Caudate nucleus (tissue), 63 donors: ENCODE measurements at places on chromosomes 3 and 15.

GRCh38 chr15:80750575-80750974 lies 28.6 kb upstream of the CEMIP start:
- no peak for DNase-seq

DNA sequence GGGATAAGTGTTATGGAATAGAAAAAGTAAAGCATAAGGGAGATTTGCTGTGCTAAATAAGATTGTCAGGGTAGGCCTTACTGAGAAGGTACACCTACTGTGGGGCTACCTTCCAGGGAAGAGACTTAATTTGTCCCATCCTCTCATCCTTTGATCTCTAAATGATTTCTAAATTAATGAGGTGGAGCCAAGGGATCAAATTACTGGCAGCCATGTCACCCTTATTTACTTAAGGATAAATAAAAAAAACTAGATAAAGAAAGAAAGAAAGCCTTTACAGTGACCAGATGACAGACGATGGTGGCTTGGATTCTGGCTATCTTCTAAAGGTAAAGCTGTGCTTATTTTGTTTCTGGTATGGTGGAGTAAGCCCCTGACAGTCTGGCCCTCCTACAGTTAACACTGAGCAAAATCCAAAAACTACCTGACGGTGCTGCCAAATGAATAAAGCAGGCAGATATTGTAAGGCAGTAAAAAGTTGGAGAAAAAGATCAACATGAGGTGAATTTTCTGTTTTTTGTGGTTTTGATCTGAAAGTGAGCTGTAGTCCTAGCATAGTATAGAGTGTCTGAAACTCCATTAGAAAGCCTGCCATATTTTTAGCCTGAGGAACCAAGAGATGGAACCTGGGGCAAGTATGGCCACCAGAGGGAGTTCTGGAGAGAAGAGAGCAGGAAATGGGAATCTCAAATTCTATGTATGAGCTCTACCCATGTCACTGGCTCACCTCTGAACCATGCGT lies 285.1 kb upstream of the MANF start:
- no peak for DNase-seq

DNA sequence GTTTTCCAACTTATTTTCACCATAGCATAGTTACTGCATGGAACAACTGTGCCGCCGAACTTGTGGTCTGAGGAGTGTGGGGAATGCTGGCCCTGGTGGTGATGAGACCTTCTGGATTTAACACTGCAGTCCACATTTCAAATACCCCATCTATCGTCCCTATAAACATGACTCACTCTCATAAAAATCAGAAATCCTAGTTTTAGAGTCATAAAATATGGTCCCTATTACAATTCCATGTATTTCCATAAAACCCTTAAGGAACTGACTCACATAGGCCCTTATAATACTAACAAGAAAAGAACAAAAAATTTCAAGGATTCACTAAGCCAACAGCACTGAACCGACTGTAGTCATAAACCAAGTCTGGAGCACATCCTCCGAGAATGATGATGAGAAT lies 147.2 kb downstream of the FOXP1 start:
- no peak for DNase-seq

- no peak for DNase-seq
Measured at GRCh38 chr3:45227071-45227820, 1.2 kb upstream of the TMEM158 start.

GRCh38 chr15:99006904-99007495 lies 592 bp downstream of the PGPEP1L start:
- no peak for DNase-seq

- no peak for DNase-seq
Measured at GRCh38 chr15:87362531-87362930, 894.0 kb downstream of the NTRK3 start.

DNA sequence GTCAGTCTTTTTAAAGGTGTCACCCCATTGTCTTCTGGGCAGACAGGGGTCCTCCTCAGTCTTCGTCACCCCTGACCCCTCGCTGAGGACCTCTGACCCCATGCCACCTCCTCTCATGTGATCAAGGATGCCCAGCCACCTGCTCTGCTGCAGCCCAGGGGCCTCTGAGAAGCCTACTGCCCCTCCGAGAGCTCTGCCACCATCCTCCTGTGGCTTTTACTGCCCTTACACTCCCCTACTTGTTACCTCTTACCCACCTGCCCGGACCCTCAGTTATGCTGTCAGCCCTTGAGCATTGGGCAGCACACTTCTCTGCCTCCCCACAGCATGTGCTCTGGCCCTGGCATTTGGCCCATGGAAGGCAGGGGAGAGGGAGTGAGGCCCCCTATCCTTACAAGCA lies 123.2 kb downstream of the LRRK1 start:
- no peak for DNase-seq

DNA sequence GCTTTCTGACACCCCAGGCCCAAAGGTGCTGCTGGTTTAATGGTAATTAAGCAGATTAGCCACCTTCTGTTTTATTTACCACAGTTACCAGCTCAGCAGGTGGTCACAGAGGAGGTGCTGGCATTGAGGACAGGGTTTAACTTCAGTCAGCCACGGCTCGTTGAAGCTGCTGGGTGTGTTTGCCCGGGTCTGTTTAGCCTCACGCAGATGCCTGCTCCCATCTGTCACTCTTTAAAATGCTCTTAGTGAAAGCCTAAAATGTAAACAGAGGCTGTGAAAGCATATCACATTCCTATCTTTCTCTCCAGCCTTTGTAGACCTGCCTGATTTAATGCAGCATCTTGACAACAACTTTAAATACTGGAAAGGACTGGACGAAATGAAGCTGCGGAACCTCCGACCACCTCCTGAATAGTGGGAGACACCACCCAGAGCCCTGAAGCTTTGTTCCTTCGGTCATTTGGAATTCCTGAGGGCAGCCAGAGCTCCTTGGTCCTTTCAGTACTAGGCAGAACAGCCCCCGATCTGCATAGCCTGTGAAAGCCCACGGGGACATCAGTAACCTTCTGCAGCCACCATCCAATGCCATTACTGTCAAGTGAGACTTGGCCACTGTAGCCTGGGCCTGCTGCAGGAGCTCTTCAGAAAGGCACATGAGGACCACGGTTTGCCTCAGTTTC lies 156.0 kb downstream of the PDE8A start:
- DNase-seq, result no peak

GRCh38 chr3:71146673-71147072 lies 436.9 kb downstream of the FOXP1 start:
- DNase-seq, result no peak

- no peak for DNase-seq
Measured at GRCh38 chr15:82680200-82681102, 29.2 kb downstream of the AP3B2 start.
